ENCODE measurements at places on chromosomes 16 and 17. TPM values are rescaled to one million over a fixed set of nuclear protein-coding genes. Genes with fewer than 3 reads are reported as not detected.

- DNase-seq: no peak
These were observed 24.1 kb downstream of the DNAH3 start for GRCh38 chr16:21126518-21126917.

DNA sequence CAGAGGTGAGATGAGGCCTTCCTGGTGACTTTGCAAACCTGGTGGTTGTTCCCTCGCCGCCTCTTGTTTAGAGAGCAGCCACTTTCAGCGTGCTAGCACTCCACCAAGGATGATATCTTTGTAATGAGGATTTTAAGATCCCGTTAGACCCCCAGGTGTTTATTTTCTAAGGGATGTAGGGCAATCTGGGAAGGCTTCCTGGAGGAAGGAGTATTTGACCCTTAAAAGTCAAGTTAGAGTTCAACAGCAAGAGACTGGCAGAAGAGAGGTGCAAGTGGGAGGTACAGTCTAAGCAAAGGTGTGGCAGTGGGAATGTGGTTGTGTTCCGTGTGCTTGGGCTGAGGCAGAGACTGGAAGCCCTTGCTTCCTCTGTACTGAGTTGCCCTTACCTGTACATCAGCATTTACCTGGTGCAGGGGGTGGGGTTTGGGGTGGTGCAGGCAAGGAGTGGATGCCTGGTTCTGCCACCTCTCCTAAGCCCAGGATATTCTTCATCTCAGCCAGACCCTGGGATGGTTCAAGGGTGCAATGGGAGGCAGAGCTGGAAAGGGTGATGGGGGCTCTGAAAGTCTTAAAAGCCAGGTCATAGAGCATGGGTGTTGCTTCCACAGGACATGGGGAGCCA is 83.6 kb downstream of the SDR42E1 start:
- DNase-seq: no peak

- DNase-seq: no peak
These were observed 76.6 kb downstream of the GNAO1 start for GRCh38 chr16:56267888-56268287.

GRCh38 chr17:73949903-73950592 is 253.4 kb upstream of the RPL38 start:
- no peak for DNase-seq

SGCA gene
- total RNA-seq: not detected

IST1 gene
- 115 TPM for total RNA-seq

All from HT-29 (cell line).